ENCODE measurements at places on chromosomes 12 and 14. TPM values are rescaled to one million over a fixed set of nuclear protein-coding genes. Genes with fewer than 3 reads are reported as not detected.

GRCh38 chr12:6978611-6979011 is 7.9 kb downstream of the EMG1 start:
- DNase-seq: peak; percentile 38

DNA sequence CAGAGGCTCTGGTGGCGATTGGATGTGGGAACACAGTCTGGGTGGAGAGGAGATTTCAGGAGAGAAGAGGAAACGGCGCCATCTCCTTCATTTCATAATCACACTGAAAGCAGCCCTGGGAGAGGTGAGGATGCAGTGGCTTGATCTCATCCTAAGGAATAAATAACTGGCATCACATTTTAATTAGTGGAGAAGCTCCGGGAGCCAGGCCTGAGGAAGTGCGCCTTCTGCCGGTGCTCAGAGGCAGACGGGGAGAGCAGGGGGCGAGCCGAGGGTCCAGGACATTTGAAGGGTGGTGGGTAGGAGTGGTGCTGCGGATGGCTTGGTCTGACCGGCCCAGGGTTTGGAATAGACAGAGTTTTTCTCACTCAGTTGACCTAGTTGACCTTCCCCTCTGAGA is 265.0 kb downstream of the CACNA1C start:
- DNase-seq: no peak

GRCh38 chr14:101115652-101116051 is 212.1 kb upstream of the RTL1 start:
- no peak for DNase-seq

DNA sequence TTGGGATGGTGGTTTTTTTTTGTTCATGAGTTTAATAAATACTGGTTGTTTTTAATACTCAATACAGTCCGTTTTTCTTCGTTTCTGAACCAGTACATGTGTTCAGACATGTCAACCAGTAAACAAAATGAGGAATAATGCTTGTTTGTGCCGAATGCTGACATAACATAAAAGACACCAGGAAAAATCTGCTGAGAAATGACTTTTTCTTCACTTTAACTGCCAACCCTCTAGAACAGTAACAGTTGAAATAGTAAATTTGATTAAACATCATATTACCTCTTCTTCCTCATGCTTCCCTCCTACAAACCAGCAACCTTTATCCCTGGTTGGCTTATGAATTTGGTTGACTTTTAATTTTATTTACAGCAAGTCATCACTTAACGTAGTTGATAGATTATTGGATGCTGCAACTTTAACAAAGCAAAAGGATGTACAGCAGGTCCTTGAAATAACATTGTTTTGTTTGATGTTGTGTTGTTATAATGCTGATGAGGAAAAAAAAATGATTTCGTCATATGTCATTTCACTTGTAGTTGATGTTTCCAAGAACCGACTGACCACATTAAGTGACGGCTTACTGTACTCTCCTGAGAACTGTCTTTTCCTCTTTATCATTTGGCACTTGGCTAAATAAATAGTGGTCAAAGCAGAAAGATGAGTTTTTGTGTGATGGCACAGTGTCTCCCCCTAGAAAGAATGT is 340.5 kb downstream of the TMTC2 start:
- DNase-seq: no peak

DNA sequence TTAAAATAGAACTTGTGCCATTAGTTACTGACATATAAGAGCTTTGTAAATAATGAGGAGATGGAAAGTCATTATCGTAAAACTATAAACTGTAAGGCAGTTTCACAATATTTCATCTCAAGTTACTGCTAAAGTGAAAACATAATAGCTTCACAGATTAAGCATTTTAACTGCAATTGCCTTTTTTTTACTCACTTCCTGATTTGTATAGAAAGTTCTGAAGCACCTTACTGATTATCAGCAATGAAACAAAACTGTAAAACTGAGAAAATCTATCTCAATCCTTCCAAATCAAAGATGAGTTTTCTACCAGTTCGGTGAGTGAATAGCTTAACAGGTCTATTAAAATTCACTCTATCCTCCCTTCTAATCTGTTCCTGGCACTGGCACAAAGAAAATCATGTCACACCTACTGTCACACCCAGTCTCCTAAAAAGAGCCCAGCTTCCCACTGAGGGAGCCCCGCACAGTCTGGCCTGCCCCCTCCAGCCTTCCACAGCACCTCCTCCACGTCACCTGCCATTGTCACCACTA is 161.4 kb upstream of the ABCD2 start:
- no peak for DNase-seq

- peak; percentile 44 for DNase-seq
Observed at GRCh38 chr12:19553175-19553574, 113.9 kb downstream of the AEBP2 start.

- no peak for DNase-seq
Observed at GRCh38 chr14:92556255-92556741, 42.7 kb downstream of the RIN3 start.

GRCh38 chr12:27297566-27297965 is 35.1 kb upstream of the BMAL2 start:
- DNase-seq: no peak

- peak; percentile 35 for DNase-seq
Observed at GRCh38 chr12:58576081-58576480, 344.2 kb downstream of the LRIG3 start.

DNA sequence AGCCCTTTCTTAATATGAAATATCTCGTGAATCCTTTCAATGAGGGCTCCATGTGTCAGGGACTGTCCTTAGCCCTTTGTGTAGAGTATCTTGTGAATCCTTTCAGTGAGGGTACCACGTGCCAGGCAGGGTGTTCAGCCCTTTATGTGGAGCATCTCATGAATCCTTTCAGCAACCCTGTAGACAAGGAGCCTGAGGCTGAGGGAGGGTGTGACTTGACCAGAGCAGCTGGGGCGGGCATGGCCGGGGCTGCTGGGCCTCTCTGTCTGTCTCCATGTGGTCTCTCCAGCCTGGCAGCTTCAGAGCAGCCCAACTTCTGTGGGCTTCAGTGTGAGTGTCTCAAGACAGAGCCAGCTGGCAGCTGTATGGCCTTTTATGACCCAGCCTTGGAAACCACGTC is 140.2 kb downstream of the AACS start:
- no peak for DNase-seq

GRCh38 chr14:54108481-54109471 is 152.2 kb upstream of the BMP4 start:
- DNase-seq: no peak

DNA sequence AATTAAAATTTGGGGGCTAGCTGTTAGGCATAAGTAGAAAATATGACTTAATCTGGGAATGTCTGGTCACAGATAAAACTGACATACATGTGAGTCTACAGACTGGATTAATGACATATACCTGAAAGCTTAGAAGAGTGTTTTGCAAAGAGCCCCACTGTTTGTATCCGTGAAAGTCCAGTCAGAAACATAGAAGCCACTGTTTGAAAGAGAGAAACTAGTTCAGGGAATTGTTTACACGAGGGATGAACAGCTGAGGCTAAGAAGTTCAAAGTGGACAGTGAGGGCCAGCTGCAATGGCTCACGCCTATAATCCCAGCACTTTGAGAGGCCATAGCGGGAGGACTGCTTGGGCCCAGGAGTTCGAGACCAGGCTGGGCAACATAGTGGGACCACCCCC is 36.2 kb upstream of the SGPP1 start:
- no peak for DNase-seq

GRCh38 chr12:58247633-58248032 is 306.3 kb downstream of the ATP23 start:
- DNase-seq: no peak

DNA sequence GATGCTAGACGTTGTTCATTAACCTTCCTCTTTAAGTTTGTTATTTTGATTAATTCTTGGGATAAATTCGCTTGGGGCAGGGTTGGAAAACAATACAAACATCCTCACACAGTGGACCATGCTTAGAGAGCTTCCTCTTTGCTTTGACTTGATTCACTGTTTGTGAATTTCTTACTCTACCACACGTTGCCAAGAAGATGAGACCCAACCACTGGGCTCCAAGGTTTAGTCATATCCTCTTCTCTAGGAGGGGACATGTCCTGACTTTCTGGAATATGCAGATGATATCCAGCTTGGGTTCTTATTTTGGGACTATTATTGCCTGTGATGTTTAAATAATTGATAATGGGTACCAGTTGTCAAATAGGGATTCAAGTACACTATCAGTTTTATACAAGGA is 428.2 kb downstream of the ATP23 start:
- no peak for DNase-seq

DNA sequence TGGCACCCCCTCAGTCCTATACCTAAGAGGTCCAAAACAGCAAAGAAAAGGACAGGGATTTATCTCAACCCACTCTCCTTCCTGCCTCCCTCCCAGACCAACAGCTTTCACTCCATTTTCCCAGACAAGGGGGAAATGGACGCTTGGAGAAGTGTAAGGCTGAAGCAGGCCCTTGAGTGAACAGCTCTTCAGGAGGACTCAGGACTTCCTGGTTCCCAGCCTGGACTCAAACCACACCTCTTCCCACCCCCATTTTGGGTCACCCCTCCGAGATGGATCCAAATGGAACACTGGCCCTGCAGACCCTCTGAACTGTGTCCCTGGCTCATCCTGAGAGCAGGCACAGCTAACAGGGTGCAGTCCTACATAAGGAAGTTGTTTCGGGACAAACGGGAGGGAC is 2.7 kb downstream of the KMT2D start:
- DNase-seq: no peak

DNA sequence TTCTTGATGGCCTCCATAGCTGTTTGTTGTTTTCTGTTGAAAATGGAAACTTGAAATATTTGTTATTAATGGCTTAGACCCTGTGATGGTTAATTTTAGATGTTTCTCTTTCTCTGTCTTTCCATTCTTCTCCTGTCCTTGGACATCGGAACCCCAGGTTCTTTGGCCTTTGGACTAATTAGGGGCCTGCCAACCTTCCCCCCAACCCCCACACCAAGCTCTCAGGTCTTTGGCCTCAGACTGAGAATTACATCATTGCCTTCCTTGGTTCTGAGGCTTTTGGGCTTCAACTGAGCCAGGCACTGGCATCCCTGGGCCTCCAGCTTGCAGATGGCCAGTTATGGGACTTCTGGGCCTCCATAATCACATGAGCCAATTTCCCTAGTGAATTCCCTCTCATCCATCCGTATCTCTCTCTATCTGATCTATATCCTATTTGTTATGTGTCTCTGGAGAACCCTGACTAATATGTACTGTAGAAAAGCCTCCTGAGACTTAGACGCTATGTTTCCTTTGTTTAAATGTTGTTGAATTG is 71.6 kb downstream of the FGD4 start:
- no peak for DNase-seq

GRCh38 chr12:85237327-85237726 is 42.7 kb upstream of the ALX1 start:
- DNase-seq: no peak

DNA sequence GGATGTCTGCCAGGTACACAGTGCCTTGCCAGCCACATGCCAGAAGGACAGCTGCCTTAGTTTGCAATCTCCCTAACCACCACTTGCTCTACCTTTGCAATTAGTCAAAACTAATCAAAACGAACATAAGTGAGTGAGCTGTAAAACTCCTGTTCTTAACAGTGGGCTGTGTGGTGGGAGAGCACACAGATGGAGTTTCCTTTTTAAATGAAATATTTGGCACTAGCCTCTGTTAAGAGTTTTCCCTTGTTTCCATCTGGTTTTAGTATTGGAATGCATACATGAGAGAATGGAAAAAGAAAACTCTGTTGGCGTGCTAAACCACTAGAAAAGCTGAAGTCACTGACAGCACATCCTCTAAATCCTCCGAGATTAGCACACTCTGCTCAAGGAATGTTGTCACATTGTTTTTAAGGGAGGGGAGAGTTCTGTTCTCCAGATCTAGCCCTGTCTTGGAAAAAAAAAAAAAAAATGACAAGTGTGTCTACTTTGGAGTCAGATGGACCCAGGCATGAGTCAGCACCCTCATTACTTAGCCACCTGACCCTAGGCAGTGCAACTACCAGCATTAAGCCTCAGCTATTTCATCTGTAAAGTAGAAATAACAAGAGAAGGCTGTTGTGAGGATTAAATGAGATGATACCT is 83.9 kb downstream of the STXBP6 start:
- peak; percentile 37 for DNase-seq

DNA sequence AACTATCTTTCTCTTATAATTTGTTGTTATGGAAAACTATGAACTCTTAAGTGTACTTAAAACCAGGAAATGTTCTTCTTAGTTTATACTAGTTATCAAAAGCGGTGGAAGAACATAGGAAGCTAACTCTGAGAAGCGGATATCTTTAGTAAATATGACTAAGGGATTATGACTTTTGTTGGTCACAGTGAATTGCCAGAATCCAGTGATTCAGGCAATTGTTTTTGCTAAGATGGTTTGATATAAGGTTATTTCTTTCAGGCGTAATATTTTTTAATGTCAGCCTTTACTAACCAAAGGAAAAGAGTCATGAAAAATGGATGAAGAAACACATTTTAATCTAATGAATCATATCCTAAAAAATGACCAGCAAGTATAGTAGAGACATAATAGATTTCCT is 473.5 kb downstream of the FOXG1 start:
- DNase-seq: no peak

DNA sequence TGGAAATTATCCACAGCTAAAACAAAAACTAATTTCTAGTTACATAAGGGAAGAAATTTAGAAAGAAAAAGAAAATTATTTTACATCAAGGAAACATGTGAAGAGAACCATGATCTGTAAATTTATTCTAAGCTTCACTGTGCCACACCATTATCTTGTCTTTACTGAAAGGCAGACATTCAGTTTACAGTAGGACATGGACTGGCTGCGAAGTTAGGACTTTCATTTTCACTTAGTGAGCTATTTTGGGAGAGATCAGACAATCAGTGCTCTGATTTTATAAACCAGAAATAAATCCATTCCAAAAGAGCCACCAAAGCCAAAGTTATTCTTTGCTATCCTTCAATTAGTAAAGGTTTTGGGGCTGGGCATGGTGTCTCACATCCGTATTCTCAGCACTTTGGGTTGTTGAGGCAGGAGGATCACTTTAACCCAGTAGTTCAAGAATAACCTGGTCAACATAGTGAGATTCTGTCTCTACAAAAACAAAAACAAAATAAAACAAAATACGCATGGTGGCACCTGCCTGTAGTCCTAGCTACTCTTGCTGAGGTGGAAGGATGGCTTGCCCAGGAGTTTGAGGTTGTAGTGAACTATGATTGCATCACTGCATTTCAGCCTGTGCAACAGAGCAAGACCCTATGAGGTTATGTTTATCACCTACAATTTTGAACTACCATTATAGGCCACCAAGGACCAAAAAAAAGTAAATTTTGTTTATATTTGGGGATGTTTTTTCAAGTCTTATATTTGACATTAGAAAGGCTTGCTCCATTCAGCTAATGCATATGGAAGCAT is 1084.8 kb upstream of the ATXN7L3B start:
- DNase-seq: no peak

- peak; percentile 40 for DNase-seq
Observed at GRCh38 chr12:68349220-68349621, 17.1 kb upstream of the MDM1 start.

- no peak for DNase-seq
Observed at GRCh38 chr12:38391007-38391406, 74.4 kb downstream of the ALG10B start.

Gene AICDA
- total RNA-seq: not detected

Gene HOXC9
- total RNA-seq: not detected

Gene C1S
- total RNA-seq: 404 TPM

Gene APOF
- total RNA-seq: not detected

Measured in stomach (tissue), 19 donors.